ENCODE measurements at places on chromosomes 13 and 19.

GRCh38 chr19:31256593-31256960, 92.7 kb downstream of the TSHZ3 start:
- DNase-seq = no peak

- DNase-seq = no peak
Observed at GRCh38 chr13:92101801-92102200, 703.4 kb downstream of the GPC5 start.

- DNase-seq = no peak
Observed at GRCh38 chr19:2332341-2333026, 4.0 kb downstream of the SPPL2B start.

GRCh38 chr13:100506600-100507422, 81.8 kb downstream of the GGACT start:
- no peak for DNase-seq

DNA sequence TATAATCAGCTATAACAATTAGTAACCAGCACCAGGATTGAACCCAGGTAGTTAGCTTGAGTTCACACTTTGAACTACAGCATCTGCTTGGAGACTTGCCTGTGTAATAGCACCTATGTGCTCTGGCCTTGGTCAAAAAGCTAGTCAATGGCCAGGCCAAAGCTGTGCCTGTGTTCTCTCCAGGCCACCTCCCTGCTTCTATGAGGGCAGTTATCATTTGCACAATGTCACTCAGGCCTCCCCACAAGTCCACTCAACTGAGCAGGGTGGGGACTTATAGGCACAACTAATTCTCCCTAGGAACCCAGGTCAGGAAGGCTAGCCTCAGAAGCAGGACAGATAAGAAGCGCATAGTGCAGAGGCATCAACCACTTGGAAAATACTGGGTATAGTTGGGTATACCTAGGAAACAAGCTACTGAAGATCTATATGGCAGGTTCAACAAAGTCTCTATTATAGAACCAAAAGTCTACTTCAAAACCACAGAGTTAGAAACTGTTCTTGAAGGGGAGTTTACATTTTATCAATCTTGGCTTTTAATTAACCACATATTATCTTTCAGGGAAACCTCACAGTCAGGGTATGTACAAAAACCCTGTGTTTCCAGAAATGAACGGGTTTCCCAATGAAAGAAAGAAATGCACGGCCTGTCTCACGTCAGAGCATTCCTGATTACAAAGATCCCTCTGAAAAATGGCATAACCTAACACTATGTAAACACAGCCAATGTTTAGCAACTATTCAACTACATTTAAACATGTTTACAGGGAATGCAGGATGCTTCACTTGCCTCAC, 140.9 kb downstream of the ABCC4 start:
- DNase-seq = no peak

GRCh38 chr13:50993934-50994333, 84.3 kb downstream of the RNASEH2B start:
- peak; percentile 68 for DNase-seq

GRCh38 chr13:110276553-110276950, 30.4 kb downstream of the COL4A1 start:
- DNase-seq = no peak

DNA sequence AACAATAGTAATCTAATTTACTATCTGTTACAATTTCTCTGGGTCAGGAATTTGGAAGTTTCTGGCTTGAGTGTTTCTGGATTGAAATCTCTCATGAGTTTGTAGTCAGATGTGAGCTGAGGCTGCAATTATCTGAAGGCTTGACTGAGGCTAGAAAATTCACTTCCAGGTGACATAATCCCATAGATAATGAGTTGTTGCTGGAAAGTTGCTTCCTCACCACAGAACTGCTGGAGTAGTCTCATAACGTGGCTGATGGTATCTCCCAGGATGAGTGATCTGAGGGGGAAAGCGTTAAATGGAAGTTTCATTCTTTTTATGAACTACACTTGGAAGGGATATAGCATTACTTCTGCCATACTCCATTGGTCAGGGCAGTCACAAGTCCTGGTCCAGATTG, 15.3 kb upstream of the FPR3 start:
- DNase-seq = no peak

GRCh38 chr13:46012404-46012803, 40.1 kb downstream of the ZC3H13 start:
- no peak for DNase-seq

- DNase-seq = no peak
Observed at GRCh38 chr13:100544866-100545683, 43.5 kb downstream of the GGACT start.

GRCh38 chr13:19957320-19958154, 990 bp upstream of the ZMYM2 start:
- DNase-seq = peak; percentile 77

DNA sequence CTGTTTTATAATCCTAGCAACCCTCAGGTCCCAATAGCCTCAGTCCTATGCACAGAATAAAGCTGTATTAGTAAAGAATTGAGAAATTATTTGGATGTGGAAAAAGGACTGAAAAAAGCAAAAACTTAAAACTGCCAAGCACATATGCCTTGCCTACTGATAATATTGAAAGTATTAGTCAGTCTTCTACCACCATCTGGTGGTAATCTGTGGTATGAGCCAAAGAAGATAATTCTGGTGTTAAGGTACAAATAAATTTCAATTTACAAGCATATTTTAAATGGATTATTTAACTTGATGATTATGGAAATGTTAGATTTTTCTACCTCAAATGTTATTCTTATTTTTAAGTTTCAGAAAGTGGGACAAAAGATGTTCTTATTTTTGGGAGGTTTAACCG, 460.3 kb upstream of the KLHL1 start:
- peak; percentile 21 for DNase-seq

- peak; percentile 65 for DNase-seq
Observed at GRCh38 chr13:36418022-36418805, 14.1 kb upstream of the CCNA1 start.

DNA sequence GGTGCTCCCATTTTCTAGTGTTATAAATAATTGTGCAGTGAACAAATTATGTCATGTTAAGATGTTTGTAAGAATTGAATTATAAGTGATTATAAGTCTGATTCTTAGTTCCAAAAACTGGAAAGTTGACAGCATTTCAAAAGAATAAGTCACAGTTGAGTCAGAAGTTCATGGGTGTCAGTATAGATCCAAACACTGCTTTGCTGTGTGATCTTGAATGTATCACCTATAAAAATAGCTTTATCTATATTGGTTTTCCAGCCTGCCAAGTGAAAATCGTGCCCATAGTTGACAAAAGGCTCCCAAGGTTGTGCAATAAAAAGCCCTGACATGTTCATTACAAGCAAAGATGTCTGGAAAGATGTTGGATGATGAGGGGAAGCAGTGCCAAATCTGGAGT, 336.0 kb downstream of the MTUS2 start:
- no peak for DNase-seq

Data from fibroblast of skin of abdomen (primary cell).